ENCODE measurements at places on chromosomes 7 and 10.
A peak's percentile ranks its signal among the peaks of the same experiment; 100 is the strongest.

DNA sequence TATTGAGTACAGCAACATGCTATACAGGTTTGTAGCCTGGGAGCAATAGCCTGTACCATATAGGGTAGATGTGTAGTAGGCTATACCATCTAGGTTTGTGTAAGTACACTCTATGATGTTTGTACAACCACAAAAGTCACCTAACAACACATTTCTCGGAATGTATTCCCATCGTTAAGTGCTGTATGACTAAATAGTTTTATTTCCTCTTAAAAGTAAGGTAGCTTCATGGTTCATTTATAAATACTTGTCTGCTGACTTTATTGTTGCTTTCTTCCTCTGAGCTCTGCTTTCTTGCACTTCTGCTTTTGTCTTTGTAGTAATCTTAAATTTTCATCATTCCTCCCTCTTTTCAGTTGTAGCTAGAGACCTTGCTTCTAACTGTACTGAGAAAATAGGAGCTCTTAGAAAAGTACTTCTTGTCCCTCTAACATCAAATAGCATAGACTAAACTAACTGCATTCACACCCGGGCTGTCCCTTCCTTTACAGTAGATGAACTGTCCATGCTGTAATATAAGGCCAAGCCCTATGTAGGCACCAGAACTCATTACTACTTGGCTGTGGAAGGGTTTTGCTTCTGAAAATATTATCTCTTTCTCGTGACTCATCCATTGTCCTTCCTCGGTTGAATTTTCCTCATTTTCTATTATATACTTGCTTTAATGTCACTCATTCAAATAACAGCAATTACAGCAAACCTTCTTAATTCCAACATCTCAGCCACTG is 55.4 kb upstream of the FAM3C start:
- DNase-seq, result no peak

DNA sequence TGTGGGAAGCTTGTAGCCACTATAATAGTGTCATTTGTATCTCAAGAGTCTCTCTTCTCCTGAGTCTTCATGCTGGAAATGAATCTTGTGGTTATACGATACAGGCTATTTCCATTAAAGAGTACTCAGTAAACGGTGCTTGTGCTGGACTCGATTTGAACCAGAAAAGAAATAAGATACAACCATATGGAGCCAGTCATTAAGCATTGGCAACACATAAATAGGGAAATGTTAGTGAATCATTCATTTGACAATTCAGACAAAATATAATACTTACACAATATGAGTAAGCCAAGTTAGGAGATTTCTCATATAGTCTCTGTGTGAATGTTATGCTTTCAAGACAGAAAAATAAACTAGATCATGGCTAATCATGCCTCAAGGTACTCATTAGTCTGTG is 356.8 kb downstream of the PLXDC2 start:
- no peak for DNase-seq

GRCh38 chr7:30816645-30817370 is 45.6 kb downstream of the MINDY4 start:
- DNase-seq, result no peak

DNA sequence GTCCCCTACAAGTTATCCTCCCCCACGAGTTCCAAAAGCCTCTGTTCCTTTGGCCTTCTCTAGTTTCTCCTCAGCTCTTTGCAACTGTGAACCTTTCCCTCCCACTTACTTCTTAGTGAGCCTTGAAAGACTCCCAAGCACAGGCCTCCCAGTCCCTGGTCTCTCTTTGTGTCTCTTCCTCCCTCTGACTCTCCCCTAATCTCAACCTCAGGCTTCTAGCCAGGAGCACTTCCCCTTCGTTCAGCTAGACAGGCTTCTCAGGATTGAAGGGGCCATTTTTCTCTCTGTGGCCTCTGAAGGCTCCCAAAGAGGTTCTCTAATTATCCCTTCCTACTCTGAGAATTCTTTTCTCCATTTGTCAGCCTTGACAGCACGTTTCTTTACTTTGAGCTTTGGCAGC is 50.2 kb upstream of the PHYHIPL start:
- no peak for DNase-seq

DNA sequence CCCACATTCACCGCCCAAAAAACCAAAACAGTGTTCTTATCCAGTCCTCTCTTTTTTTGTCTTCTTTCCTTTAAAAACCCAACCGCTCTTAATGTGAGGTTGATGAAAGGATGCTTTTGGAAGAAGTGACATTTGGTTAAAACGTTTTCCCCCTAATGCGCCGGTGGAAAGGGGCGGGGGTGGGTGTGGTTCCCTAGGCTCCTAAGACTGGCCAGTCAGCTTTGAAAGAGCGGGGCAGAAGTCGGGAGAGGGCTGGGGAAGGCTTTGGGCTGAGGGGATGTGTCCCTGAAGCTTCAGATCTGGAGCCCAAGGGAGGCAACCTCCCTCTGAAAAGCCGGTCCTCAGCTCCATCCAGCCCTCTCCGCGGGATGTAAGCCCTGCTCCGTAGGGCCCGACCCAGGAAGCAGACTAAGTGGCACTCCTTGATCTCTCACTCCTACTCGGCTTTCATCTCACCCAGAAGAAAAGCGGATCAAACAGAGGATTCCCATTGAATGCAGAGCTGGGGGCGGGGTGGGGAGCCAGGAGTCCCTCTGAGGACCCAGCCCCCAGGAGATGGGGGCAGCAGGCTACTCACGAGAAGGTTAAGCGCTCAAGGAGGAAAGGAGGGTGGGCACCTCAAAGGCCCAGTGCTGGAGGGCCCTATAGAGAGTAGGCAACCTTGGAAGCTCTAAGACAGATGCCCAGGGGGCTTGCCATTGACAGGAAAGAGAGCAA is 2.4 kb upstream of the EVX1 start:
- no peak for DNase-seq

- DNase-seq, result no peak
Measured at GRCh38 chr7:139081584-139081983, 27.9 kb downstream of the ZC3HAV1 start.

DNA sequence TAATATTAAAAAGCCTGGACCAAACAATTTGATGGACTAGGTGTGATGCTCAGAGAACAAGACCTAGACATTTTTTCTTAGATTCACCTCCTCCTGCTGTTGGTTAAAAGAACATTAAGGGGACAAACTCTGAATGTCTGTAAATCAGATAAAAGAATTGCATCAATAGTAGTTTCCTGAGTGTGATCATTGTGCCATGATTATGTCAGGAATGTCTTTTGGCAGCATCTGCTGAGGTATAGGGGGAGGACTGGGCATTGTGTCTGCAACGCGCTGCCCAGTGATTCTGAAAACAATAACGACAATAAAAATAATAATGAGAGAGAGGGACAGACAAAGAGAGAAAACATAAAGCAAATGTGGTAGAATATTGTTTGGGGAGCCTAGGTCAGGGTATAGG is 6.9 kb downstream of the C7orf57 start:
- no peak for DNase-seq

DNA sequence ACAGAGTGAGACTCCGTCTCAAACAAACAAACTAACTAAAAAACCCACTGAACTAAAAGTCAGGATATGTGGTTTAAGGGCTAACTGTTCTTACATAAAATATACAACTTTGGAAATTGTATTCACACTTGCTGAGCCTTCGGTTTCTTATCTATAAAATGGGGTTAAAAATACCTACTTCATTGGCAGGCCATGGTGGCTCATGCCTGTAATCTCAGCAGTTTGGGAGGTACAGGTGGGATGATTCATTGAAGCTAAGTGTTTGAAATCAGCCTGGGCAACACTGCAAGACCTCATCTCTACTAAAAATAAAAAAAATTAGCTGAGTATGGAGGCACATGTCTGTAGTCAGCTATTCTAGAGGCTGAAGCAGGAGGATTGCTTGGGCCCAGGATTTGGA is 115.4 kb upstream of the KLF6 start:
- no peak for DNase-seq

DNA sequence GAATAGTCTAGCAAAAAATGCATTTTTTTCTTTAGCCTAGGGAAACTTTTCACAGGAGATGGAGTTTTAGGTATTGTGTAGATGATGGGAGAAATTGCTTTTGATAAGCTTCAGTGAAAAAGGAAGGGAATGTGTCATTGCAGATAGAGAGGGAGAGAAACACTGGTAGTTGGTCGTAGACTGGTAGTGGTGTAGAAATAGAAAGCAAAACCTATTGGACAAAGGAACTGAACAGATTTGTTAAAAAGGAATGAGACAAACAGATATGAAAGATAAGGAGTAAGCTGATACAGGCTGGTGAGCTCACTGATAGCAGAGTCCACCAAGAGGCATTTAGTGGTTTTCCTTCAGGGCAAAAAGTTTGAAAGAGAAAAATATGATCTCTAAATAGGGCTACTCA is 94.3 kb downstream of the ZEB1 start:
- no peak for DNase-seq

GRCh38 chr7:17301471-17302456 is 3.3 kb downstream of the AHR start:
- DNase-seq, result no peak

- no peak for DNase-seq
Measured at GRCh38 chr10:112960151-112960681, 10.2 kb downstream of the TCF7L2 start.

- no peak for DNase-seq
Measured at GRCh38 chr10:124087672-124088634, 5.4 kb downstream of the CHST15 start.

DNA sequence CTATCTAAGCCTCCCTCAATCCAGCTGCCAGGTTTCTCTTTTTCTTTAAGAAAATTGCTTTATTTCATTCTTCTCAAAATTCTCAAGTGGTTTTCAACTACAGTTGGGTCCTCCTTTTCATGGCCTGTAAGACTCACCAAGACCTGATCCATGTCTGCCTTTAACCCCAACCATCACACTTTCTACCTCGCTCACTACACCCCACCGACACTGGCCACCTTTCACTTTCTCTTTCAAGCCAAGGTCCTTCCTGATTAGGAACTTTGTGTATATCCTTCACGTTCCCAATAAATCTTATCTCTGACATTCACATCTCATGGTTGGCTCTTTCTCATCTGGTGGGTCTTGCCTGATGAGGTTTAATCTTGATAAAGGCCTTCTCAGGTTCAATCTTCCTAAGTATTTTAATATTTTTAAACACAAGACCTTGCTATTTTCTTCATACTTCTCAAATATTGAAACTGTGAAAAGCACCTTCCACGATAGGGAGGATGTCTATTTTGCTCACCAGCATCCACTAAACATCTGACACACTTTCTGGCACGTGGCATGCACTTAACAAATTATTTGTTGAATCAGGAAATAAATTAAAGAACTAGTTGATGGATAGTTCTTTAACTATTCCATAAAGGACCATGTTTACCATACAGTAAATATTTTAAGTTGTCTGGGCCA is 624.8 kb downstream of the GRID1 start:
- DNase-seq, result no peak

- DNase-seq, result no peak
Measured at GRCh38 chr10:128275388-128276177, 149.4 kb upstream of the MKI67 start.

DNA sequence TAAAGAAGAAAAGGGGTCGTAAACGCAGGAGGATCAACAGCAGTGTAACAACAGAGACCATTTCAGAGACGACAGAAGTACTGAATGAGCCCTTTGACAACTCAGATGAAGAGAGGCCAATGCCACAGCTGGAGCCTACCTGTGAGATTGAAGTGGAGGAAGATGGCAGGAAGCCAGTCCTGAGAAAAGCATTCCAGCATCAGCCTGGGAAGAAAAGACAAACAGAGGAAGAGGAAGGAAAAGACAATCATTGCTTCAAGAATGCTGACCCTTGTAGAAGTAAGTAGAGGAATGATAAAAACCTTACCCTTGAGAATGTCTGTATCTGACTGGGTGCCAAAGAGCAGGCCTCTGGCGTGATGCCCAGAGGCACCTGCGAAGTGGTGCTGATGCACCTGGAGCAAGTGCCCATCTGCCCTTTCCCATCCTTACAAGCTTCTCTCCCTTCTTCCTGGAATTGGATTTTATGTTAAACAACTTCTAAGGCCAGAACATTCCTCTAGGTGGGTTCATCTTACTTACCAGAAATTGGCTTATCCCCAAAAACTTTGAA is 86.4 kb upstream of the SAMD8 start:
- no peak for DNase-seq

DNA sequence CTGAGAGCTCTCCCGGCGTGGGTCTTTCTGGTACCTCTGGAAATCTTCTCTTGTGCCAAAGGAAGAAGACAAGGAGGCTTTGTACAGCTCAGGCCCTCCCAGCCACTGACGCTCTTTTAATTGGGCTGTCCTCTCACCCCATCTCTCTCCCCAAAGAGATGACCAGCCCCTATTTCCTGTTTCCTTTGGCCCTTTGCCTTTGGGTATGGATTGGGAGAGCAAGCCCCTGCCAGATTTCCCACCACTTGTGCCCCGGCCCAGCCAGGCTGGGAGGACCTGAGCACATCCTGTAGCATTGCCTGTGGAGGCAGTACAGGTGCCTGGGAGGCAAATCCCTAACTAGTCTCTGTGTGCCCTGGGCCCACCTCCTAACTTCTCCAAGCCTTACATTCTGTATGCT is 5.7 kb upstream of the PLAC9 start:
- DNase-seq, result no peak

DNA sequence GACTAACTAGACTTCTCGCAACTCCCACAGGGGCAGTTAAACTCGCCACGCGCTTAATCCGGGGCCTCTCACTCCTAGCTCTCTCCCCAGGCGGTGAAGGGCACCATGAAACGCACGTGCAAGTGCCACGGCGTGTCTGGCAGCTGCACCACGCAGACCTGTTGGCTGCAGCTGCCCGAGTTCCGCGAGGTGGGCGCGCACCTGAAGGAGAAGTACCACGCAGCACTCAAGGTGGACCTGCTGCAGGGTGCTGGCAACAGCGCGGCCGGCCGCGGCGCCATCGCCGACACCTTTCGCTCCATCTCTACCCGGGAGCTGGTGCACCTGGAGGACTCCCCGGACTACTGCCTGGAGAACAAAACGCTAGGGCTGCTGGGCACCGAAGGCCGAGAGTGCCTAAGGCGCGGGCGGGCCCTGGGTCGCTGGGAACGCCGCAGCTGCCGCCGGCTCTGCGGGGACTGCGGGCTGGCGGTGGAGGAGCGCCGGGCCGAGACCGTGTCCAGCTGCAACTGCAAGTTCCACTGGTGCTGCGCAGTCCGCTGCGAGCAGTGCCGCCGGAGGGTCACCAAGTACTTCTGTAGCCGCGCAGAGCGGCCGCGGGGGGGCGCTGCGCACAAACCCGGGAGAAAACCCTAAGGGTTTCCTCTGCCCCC is 19.5 kb downstream of the WNT8B start:
- DNase-seq, result peak; percentile 60

Data from CD4-positive, alpha-beta T cell treated with Interleukin-15 for 1 hour (primary cell).